CD8-positive, alpha-beta T cell (primary cell): ENCODE measurements at places on chromosomes 5 and 9.

- DNase-seq = no peak
Measured at GRCh38 chr9:77251050-77251449, 73.7 kb downstream of the VPS13A start.

- no peak for DNase-seq
Measured at GRCh38 chr9:87479801-87480201, 17.9 kb upstream of the DAPK1 start.

GRCh38 chr9:126550891-126551351 is 62.8 kb upstream of the LMX1B start:
- DNase-seq = no peak

- DNase-seq = no peak
Measured at GRCh38 chr5:106392766-106393165, 1278.0 kb downstream of the EFNA5 start.

DNA sequence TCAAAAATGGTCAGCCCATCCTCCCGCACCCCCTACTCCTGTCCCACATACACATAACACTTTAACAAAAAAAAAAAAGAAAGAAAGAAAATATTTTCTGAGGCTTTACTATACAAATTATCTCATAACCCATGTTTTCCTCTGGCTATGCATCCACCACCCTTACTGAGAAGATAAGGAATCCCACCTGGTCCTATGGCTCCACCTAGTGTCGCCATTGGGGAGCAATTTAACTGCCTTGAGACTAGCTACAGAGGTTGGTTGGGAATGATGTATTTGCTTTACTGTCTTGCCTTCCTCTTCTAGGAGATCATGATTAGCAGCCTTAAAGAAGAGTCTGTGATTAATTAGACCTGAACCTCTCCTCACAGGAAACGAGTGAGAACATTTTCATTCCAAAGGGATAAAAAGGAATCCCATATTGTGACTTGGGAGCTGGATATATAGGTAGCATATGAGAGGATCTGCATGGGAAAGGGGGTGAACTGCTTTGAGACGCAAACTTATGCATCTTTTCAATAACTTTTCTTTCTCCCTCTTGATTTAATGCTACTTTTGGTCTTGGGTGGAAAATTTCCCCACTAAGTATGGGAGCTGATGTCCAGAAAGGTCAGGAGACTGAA is 77.7 kb upstream of the SELENOP start:
- DNase-seq = peak; percentile 31

GRCh38 chr9:28648723-28649122 is 1075.4 kb upstream of the C9orf72 start:
- DNase-seq = no peak

DNA sequence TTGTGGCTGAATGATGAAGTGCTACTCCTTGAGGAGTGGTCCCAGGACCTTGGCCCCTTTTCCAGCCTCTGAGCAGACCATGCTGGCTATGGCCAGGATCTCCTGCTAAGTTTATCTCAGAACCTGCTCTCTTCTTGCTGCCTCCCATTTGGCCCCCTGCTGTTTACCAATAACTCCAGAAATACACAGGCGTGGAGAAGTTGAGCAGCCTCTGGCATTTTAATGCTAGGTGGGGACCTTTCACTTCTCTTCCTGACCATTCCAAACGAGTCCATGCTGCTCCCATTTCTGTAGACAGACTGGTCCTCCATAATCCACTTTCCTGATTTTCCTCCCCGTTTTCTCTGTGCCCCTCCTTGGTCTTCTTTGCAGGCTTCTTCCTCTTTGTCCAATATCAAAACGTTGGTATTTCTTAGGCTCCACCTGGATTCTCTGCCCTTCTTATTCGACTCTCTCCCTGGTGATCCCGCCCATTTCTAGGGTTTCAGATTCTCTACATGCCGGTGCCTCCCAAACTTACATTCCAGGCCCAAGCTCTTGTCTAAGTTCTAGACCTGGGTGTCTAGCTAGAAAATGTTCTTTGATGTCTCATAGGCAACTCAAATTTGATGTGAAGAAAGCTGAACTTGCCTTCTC is 33.4 kb upstream of the TNFAIP8 start:
- no peak for DNase-seq

GRCh38 chr5:18114151-18114757 is 480.0 kb downstream of the TAF11L14 start:
- no peak for DNase-seq

GRCh38 chr5:162703914-162704313 is 636.3 kb downstream of the GABRG2 start:
- DNase-seq = no peak

DNA sequence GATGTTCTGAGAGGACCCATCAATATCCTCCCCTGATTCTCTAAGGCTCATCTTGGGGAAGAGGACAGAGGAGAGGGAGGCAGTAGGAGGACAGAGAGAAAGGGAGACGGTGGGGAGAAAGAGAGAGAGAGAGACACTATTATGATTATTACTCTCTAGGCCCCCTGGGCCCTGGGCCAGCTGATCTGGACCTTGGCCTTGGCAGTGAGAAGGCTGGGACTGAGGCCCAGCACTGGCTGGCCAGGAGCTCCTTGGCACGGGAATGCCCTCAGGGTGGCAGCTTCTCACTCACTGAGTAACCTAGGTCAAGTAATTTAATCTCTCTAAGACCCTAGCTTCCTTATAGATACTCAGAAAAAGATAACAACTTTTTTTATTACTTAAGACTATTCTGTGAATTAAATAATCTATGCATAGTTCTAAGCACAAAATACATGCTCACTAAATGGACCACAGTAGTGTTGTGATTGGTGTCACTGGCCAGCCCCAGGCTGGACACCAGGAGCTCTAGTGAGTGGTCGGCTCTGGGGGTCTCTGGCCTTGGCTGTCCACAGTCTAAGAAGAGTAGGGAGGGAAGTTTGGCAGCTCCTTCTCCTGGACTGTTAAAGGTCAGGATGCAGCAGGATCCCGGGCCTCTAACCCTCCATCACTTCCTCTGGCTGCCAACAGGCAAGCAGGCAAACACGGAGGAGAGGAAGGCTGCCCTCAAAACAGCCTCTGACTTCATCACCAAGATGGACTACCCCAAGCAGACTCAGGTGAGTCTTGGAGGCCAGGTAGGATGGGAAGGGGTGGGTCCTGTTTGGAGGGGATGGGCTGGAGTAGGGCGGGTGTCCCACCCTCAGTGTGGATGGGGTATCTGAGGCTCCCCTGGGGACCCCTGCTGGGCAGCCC is 50.0 kb downstream of the GSN start:
- no peak for DNase-seq

- DNase-seq = no peak
Measured at GRCh38 chr5:107247427-107247826, 423.3 kb downstream of the EFNA5 start.

GRCh38 chr5:126513302-126513701 is 81.7 kb downstream of the ALDH7A1 start:
- DNase-seq = no peak

DNA sequence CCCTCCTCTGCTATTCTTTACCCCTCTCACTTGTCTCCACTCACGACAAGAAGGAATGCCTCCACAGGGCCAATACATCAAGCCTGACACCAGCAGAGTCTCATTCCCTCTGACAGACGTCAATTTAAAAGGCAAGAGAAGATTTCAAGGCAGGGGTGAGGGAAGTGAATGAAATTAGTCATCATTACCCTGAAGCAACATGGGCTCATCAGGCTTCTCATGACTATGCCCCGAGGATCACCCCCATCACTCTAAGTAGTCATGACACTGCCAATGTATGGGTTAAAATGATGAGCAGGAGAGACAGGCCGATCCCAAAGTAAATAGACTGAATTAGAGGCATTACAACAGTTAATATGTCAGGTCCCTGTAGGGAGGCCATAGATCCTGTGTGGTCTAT is 504.4 kb downstream of the TLE4 start:
- no peak for DNase-seq

- no peak for DNase-seq
Measured at GRCh38 chr5:172370648-172371545, 83.4 kb downstream of the SH3PXD2B start.

DNA sequence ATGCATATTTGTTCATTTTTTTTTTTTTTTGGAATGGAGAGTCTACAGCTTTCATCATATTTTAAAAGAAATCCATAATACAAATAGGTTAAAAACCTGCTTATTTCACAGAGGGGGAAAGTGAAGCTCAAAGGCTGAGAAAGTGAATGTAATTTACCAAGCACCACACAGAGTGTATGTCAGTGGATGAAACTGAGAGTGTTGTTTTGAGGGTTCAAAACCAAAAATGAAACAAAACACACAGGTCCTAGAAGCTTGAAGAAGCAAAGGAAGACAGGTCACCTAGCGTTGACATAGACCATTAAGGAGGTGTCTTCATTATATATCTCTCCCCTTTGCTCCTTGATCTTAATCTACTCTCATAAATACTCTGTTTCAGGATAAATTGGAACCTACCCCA is 7.5 kb downstream of the NMUR2 start:
- no peak for DNase-seq

DNA sequence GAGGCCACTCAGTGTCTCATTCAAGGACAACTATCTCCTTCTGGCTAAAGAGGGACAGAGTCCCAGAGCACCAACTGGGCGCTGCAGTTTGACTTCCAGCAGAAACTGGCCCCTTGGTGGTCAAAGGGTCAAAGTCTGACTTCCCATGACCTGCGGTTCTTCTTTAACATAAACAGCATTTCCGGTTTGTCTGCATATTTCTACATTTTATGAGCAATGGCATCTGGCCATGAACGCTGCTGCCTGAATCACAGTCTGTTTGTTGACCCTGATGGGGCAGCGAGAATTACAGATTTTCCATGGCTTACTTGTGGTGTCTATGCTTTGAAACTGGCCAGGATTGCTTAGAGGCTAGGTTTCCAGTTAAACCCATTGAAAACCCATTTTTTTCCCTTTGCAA is 1.3 kb downstream of the TNFSF15 start:
- no peak for DNase-seq

DNA sequence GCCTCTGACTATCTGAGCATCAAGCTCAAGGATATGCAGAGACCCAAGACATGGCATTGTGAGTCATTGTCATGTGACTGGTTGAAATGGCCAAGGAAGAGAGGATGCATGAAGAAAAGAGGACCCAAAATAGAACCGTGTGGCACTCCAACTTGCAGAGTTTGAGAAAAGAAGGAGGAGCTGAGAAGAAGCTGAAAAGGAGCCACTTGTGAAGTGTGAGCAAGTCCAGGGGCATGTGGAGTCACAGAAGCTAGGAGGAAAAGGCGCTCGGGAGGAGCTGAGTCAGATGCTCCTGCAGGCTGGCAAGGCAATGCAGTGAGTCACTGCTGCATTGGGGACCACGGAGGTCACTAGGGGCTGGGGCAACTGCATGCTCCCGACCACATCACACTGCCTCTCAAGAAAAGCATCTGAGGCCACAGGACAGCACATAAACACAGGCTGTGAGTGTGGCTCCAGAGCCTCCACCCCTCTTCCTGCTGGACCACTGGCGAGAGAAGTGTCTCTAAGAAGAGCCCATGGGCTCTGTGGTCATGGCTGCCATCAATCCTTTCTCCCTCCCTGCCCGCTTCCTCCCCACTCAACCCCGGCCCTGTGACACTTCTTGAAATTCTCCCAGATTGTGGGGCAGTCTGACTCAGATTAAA is 197.6 kb downstream of the DRD1 start:
- no peak for DNase-seq

DNA sequence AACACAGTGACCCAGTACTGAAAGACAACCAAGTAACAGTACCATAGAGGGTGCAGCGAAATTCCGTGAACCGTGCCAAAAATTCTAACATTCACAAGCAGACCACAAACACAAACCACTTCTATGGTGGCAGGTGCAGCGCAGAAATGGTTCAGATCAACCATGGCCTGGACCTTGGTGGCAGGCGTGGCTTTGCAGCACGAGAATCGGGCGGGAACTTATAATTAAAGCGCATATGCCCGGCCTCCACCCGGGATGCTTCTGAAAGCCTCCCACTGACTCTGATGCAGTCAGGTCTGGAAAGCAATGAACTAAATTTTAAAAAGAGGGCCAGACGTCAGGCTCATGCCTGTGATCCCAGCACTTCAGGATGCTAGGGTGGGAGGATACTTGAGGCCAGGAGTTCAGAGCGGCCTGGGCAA is 68.0 kb upstream of the TBC1D9B start:
- DNase-seq = no peak

DNA sequence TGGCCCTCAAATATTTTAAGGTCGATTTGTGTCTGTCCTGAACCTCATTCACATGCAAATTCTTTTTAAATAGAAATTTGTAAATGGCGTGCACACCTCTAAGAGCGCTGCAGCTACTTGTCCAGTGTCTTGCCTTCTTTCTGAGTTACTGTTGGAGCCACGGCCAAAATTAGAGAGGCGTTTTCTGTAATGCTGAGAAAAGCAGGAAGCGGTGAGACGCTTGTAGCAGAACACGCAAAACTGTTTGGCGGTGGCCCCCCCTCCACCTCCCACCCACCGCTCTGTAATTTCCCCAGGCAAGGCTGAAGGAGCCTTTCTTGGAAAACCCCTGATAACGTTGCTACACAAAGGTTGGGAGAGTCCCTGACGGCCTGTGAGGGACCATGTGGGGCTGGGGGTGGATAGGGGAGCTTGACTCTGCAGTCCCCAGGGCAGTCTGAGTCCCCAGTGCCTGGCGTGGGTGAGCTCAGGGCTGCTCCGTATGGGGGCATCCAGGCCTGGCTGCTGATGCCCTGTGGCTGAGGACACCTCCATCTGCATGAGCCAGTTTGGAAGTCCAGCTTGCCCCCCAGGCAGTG is 96.5 kb downstream of the GADD45G start:
- peak; percentile 74 for DNase-seq

DNA sequence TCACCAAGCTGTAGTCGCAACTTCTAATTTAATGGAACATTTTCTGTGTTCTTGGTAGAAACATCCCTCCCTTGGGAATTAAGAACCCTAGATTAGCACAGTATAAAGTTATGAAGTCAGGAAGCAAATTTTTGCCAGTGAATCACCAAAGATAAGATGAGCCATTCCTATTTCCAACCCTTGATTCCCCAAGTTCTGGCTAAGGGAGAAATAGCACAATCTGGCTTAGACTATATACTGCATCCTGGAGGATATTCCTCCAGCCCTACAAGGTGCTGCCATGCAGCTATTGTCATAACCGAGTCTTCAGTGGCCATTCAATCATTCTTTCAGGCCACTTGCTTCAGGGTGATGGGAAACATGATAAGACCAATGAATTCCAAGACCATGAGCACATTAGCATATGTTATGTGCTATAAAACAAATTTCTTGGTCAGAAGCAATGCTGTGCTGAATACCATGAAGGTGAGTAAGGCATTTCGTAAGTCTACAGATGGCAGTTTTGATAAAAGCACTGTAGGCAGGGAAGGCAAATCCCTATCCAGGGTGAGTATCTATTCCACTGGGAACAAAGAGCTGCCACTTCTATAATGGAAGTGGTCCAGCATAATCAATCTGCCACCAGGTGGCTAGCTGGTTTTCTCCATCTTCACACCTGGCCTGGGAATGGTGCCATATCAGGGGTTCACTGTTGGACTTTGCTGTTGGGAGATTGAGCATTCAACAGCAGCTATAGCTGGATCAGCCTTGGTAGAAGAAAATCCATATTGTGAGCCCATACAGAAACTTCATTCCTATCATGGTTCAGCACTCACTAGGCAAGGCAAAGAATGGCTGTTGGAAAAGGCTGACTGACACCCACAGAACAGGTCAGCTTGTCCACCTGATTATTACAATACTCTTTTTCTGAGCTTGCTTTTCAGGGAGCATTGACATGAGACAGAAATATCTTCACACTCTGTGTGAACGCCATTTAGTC is 19.6 kb upstream of the ARL15 start:
- DNase-seq = no peak

- DNase-seq = no peak
Measured at GRCh38 chr5:56247592-56247991, 14.5 kb upstream of the ANKRD55 start.
